ENCODE measurements at places on chromosomes 6 and 20.

GRCh38 chr20:57369596-57369995, 18.5 kb downstream of the RAE1 start:
- DNase-seq = no peak

DNA sequence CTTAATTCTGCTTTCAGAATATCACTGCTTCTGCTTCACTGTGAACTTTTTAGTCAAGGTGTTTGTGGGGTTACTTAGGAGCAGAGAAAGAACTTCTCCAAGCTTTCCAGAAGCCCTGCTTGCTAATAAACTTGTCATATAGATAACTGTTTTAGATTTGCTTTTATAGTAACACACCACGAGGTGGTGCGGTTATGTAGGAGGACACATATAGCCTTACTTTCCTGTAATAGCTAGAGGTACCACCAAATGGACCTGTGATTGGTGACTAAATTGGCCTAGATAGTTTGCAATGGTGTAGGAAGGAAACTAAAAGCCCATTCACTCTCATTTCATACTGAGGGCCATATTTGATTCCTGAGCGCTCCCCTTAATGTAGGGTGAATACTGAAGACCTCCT, 52.3 kb upstream of the BCLAF1 start:
- DNase-seq = no peak

DNA sequence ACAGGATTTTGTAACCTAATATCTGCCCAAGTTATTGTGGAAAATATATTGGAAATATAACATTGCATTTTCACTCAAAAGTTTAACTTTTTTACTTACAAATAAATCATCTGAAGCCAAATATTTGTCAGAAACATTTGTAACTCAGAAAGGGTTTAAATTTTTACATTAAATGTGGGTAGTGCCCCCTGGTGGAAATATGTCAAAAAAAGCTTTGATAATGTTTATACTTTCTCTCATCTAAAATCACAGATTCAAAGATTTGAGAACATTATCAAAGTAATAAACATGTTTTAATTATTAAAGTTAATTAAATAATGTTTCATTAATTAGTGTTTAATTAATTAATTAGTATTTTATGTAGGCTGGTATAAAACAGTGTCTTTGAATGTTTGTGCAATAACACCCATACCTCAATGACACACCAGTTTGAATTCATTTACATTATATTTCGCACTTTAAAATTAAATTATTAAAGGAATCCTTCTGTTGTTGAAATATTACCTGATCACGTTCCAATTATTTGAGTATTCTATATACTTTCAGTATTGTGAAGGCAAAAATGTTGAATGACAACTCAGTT, 320.1 kb upstream of the FKBP1C start:
- no peak for DNase-seq

GRCh38 chr6:89087881-89088280, 7.3 kb downstream of the PNRC1 start:
- no peak for DNase-seq

- no peak for DNase-seq
These were observed 47.4 kb downstream of the CYP39A1 start for GRCh38 chr6:46605091-46605797.

DNA sequence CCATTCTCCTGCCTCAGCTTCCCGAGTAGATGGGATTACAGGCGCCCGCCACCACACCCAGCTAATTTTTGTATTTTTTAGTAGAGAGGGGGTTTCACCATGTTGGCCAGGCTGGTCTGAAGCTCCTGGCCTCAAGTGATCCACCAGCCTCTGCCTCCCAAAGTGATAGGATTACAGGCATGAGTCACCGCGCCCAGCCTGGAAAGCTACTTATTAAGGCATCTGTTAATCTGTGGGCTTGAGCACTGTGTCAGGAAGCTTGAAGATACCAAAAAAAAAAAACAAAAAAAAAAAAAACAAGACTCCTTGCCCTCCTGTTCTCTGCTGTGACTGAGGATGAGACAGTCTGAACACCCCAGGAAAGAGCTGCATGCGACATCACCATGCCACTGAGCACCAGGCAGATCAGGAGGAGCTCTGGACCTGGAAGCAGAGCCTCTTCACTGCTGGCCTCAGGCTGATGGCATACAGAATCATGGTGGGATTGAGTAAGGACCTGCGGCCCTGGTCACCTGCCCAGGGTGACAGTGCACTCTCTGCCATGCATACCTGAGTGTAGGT, 166.5 kb upstream of the SNX9 start:
- DNase-seq = no peak

- no peak for DNase-seq
These were observed 1014.9 kb upstream of the GJE1 start for GRCh38 chr6:141117874-141118273.

GRCh38 chr6:38646166-38646878, 6.6 kb upstream of the BTBD9 start:
- DNase-seq = no peak

- no peak for DNase-seq
These were observed 95.4 kb upstream of the FOXQ1 start for GRCh38 chr6:1216488-1216974.

- DNase-seq = no peak
These were observed 32.3 kb upstream of the PLCB4 start for GRCh38 chr20:9036593-9036992.

GRCh38 chr6:31128093-31128676, 7.9 kb upstream of the CDSN start:
- peak; percentile 26 for DNase-seq

DNA sequence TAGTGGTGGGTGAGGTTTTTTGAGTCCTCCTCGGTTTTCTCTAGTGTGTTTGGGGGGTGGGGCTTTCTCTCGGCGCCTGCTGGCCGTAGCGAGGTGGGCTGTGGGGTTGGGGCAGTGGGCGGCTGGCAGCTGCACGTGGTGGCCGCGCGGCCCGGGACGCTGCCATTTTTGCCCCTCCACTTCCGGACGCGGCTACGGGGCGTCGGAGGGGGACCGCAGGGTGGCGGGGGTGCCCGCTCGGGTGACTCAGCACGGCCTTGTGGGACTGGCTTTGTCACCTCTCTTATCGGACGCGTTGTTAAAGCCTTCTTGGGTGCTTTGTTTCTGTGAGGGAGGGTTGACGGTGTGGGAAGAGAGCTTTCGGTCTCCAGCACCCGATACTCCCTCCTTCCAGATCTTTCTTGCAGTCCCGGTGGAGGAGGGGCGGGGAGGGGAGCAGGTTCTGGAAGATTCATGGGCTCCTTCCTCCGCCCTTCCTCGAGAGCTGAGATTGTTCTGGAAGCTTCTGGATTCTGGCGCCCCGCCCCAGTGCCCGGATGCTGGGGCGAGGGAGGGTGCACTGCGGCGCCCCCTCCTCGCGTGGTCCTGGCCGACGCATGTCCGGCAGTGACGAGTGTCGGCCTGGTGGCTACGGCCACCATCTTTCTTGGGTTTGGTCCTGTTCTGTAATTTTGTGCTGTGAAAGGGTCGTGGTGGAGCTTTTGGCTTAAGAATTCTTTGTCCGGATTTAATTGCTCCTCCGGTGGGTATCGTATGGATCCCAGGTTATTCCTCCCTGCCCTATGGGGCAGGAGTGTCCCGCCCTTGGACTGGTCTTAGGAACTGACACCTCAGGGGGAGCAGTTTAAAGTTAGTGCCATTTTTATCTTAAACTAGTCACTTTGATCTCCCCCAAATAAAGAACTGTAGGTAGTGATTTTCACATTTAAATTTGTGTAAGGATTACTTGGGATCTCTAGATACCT, 719 bp downstream of the HSP90AB1 start:
- DNase-seq = peak; percentile 90

- no peak for DNase-seq
These were observed 9.3 kb downstream of the ECT2L start for GRCh38 chr6:138805016-138805765.

DNA sequence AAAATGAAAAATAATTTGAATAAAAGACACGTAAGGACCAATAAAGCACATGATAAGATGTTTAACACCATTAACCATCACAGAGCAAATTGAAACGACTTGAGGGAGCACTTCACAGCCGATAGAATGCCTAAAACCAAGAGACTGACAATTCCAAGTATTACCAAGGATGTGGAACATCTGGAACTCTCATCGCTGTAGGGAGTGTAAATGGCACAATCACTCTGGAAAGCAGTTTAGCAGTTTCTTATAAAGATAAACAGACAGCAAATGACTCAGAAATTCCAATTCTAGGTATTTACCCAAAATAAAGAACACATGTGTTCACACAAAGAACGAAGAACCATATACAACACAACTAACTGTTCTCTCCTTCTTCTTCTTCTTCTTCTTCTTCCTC, 8.5 kb upstream of the UBD start:
- DNase-seq = no peak

DNA sequence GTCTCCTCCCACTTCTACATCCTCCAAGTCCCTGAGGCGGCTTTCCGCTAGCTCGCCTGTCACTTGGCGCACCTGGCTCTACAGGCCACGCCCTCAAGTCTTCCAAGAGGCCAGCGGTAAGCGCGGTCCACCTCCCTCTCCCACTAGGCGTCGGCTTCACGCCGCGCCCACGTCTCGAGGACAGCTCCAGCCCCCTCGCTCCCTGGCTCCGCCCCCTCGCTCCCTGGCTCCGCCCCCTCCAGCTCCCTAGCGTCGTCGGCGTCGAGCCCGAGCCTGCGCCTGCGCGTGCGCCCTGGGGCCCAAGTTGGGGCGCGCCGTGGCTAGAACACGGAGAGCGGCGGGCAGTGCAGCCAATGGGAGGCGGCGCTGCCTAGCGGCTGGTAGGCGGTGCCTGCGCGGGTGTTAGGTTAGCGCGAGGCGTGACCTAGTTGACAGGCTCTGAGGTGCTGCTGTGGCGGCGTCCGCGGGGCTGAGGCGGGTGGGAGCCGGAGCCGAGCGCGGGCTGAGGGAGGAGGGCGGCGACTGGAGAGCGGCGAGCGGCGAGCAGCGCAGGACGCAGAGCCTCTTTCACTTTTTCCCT, at the start of gene MACROD2:
MACROD2 (plus strand) TSS at position 431 of the 580 bp plus-strand sequence.
- DNase-seq = no peak

DNA sequence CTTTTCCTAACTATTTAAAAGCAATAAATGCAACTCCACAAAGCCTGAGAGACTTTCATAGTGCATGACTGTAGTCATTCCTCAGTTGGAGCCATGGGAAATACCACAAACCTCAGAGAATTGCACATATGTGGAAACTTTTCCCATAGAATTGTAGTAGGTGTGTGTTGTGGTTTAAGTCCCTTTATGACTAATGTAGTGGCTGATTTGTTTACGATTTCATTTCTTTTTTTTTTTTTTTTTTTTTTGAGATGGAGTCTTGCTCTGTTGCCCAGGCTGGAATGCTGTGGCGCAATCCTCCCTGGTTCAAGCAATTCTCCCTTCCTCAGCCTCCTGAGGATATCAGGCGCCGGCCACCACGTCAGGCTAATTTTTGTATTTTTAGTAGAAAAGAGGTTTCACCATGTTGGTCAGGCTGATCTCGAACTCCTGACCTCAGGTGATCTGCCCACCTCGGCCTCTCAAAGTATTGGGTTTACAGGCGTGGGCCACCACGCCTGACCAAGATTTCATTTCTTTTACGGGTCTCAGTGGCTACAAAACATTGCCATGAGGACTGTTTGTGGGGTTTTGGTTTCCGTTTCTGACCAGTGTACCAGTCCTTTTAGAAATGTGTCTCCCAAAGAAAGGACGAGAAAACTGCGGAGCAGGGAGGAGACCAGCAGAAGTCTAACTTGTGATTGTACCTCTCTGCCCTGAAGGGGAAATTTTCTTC, 212.1 kb upstream of the MARCKS start:
- DNase-seq = no peak

DNA sequence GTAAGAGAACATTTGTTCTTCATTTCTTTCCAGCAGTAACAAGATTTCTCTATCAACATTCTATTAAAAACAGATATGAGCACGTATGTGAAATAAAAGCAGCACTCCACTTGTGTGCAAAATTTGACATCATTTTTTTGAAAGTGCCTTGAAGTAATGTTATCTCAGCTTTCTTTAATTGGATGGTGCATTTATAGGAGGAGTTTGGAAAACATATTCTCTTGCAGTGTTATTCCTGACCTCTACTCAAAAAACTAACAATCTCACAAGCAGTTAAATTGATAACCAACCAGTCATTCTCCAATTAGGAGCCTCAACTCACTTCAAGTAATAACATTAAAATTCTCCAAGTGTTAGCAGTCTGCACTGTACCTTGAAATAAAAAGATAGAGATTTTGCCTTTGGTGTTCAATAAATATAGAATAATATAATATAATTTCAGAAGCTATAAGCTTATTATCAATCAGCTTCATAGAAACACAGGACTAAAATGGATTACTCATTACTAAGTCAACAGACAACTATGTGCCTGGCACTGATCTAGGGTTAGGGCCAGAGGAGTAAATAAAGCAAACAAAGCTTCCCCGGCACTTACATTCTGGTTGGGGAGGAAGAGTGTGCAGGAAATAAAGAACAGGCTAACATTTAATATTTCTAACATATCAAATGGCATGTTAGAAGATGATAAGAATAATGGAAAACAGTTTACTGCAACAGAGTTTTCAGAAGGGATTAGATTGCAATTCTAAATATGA, 149.0 kb upstream of the SGK1 start:
- DNase-seq = no peak

- no peak for DNase-seq
These were observed 37.7 kb downstream of the PMEPA1 start for GRCh38 chr20:57672164-57672563.

DNA sequence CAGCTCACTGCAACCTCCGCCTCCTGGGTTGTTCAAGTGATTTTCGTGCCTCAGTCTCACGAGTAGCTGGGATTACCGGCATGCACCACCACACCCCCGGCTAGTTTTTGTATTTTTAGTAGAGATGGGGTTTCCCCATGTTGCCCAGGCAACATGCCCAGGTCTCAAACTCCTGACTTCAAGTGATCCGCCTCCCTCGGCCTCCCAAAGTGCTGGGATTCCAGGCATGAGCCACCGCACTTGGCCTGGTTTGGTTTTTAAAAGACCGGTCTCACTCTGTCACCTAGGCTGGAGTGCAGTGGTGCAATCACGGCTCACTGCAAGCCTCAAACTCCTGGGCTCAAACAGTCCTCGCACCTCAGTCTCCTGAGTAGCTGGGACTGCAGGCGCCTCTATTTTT, 40.1 kb downstream of the VSTM2L start:
- no peak for DNase-seq

DNA sequence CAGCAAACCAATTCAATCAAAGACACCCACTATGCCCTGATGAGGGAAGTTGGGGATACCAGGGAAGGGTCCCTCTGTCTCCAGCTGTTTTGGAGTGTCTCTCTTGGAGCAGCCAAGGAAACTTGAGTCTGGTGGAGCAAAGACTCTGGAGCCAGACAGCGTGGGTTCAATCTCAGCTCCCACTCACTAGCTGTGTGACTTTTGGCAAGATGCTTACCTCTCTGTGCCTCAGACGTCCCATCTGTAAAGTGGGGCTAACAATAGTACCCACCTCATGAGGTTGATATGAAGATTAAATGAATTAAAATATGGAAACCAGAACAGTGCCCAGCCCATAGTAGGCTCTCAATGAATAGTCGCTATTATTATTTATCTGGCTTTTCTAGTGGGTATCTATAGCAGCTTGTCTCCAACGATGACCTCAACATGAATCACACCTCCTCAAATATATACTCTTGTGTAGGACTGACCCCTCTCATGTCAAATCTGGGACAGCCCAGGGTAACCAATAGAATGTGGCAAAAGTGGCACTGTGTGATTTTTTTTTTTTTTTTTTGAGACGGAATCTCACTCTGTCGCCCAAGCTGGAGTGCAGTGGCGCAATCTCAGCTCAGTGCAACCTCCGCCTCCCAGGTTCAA, 99.2 kb upstream of the FOXP4 start:
- DNase-seq = no peak
